ENCODE measurements at places on chromosomes 4 and X.

GRCh38 chr4:89860971-89861370 is 24.0 kb upstream of the SNCA start:
- no peak for DNase-seq

DNA sequence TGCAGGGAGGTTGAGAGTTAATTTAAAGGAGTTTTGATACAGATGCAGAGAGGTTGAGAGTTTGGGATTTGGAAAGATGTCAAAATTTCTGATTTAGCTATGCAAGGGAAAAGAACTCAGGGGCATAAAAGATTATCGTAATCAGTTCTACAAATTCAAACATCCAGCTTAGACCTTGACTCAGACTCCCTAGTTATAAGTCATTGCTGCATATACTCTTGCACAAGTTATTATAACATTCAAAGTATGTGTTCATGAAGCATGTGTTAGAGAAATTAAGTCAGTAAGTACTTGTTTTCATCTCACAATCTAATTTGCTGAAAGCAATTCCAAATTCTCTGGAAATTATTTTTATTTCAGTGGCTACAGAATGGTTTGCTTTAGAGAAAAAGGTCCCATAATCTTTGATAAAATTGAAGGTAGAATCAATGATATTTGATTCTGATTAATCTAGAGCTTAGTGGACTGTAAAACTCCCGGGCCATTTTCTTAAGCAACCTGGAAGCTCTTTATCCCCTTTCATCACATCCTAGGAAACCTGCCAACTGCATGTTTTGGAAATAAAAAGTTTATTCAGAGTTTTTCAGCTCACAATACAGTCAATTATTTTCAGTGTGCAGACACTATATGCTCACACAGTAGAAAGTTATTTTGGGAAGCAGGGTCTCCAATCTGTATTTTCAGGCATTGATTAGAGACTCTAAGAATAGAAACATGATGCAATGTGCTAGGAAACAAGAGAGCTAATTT is 132.9 kb upstream of the SPANXC start:
- no peak for DNase-seq

DNA sequence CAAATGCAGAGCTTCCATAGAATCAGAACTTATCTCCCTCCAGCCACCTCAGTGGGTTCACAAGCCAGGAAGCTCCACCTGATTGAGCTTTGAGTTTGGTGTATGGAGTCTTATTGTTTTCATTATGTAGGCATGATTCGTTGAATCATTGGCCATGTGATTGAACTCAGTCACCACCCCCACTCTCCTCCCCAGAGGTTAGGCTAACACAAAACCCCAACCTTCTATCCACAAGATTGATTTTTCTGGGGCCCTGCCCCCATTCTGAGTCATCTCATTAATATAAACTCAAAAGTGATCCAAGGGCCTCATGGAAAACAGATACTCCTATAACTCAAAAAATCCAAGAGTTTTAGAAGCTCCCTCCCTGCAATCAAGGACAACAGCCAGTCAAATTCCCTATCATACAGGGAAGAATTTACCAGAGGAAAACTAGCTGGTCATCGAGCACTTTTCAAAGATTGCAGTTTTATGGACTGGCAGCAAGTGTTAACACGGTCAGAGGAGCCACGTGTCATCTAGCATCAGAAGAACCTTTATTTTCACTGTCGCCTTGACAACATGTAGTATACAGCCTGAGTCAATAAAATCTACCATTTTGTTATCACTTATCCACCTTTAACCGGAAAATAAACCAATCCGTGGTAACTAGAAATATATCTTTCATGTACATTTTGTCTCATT is 35.9 kb upstream of the GUCY1B1 start:
- no peak for DNase-seq

- DNase-seq, result no peak
Observed at GRCh38 chr4:72970756-72971155, 98.8 kb downstream of the COX18 start.

GRCh38 chrX:130994671-130995070 is 63.5 kb upstream of the ARHGAP36 start:
- DNase-seq, result no peak

DNA sequence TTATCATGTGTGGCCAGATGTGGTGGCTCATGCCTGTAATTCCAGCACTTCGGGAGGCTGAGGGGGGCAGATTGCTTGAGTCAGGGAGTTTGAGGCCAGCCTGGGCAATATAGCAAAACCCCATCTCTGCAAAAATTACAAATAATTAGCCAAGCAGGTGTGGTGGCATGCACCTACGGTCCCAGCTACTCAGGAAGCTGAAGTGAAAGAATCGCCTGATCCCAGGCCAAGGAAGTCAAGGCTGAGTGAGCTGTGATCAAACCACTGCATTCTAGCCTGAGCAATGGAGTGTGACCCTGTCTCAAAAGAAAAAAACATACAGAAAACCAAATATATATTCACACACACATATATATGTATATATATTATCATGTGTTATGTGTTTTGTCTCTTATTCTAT is 15.0 kb downstream of the APELA start:
- DNase-seq, result no peak

All from posterior cingulate gyrus (tissue), 11 donors.